MM.1S (cell line): ENCODE measurements at places on chromosomes 2 and 18.
A peak's percentile ranks its signal among the peaks of the same experiment; 100 is the strongest.

DNA sequence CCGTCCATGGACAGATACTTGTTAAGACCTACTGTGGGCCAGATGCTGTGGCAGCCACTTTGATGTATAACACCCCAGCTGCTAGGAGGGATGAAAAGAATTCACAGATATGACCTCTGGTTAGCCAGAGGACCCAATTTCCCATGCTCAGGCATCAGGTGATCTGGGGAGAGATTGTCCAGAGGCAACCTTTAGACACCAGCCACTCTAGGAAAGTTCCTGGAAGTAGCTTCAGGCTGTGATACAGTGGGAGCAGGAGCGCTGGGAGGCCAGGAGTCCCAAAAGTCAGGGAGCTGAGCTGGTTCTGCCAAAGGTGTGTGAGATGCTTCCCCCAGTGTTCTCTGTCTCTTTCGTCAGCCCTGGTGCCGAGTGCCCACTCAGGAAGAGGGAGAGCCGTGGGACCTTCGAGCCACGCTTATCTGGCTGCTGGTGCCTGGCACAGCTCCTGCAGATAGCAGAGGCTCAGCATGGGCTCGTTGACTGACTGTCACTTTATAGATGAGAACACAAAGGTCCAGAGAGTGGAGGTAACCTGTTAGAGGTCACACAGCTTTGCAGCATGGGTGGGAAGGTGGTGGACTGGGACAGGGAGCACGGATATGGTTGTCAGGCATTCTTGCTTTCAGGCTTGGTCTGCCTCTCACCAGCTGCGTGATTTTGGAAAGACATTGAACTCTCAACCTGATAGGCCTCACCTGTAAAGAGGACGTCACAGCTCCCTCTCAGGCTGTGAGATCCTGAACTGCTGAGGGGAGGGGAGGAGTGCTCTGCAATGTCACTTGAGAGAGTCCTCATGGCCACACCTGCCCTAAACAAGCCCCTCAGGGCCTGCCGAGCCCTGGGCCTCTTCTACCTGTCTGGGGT lies 7.8 kb upstream of the RALB start:
- no peak for DNase-seq

DNA sequence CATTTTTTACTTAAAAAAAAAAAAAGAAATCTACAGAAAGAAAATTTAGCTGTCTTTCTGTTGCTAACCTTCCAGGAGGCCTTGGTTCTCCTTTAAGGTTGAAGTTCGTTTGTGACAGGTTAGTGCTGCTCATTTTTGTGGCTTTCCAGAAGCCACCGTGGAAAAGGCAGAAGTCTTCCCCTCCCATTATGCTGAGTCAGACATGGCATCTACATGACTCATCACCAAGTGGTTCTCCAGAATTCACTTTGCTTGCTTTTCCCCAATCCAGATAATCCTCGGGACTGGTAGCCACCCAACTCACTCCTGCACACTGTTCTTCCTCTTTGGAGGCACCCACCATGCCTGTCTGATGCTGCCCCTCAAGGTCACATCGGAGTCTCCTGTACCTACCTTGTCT lies 228.7 kb downstream of the PIK3C3 start:
- no peak for DNase-seq

DNA sequence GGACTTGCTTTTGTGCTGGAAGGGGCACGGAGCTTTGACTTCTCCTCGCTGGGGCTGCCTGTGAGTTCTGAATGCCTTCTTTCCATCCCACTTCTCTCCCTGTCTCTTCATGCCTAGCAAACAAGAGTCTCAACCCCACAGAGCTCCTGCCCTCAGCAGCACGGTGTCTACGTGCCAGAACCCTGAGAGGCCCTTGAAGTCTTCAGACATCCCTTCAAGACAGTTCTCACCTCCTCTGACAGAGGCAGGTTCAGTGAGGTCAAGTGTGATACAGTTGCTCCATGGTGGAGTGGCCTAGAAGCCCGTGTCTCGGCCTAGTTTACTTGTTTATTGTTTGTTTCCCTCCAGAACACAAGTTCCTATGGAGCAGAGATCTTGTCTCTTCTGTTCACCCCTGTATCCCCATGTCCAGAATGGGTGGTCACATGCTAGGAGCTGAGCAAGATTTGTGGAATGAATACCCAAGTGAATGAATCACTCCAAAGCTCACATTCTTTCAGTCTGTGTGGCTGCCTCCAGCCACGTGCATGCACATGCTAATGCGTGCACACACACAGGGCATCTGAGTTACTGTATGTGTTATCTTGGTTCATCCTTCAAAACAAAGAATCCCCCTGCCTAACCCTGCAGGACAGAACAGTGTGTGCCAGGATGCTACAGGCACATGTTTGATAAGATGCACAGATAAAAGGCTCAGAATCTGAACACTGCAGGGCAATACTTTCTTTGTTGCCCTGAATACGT lies 391.6 kb downstream of the NBAS start:
- no peak for DNase-seq

DNA sequence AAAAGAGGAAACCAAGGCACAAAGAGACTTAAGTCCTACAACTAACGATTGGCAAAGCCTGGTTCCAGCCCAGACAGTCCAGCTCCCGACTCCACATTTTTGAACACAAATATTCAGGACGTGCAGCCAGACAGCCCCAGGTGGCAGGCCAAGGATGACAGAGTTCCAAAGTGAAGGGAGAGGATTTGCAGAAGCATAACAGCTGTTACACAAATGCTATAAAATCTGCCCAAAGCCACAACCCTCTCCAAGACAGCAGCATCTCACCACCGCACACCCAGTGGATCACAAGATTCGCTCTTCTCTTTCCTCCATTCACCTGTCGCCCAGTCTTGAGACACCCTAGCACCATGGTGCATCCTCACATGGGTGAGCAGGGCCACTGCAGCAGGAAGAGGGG lies 227.1 kb upstream of the ID2 start:
- DNase-seq: no peak

DNA sequence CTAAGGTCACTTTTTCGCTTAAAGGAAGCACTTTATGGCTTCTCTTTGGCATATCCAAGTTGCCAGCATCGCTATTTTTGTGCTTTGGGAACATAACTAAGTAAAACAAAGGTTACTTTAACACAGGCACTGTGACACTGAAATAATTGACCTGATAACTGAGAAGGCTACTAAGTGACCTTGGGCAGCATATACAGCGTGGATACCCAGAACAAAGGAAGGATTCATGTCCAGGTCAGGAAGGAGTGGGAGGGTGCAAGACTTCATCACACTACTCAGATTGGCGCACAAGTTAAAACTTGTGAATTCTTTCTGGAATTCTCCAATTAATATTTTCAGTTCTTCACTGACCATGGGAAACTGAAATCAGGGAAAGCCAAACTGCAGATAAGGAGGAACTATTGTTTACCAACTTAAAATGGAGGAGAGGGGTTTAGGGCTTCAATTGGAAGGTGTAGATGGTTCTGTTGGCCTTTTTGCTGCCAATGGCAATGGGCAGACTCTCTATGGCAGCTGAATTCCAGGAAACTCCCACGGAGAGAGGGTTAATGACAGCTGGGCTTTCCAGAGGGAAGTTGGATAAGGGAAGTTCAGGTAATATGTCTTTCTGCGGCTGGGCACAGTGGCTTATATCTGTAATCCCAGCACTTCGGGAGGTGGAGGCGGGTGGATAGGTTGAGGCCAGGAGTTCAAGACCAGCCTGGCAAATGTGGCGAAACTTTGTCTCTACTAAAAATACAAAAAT lies 45.3 kb downstream of the COMMD1 start:
- DNase-seq: no peak

GRCh38 chr18:74064510-74064909 lies 83.1 kb downstream of the FBXO15 start:
- DNase-seq: no peak

DNA sequence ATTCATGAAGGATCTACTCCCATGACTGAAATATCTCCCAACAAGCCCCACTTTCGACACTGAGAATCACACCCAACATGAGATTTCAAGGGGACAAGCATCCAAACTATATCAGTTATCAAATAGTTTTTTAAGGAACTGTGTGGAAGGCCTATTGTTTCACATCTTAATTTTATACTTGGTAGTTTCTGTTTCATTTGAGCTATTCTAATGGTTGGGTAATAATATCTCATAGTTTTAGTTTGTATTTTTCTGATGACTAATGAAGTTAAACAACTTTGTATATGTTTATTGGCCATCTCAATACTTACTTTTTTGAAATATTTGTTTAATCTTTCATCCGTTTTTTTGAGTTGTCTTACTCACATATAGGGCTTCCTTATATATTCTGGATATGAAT lies 135.0 kb downstream of the SCG2 start:
- no peak for DNase-seq

DNA sequence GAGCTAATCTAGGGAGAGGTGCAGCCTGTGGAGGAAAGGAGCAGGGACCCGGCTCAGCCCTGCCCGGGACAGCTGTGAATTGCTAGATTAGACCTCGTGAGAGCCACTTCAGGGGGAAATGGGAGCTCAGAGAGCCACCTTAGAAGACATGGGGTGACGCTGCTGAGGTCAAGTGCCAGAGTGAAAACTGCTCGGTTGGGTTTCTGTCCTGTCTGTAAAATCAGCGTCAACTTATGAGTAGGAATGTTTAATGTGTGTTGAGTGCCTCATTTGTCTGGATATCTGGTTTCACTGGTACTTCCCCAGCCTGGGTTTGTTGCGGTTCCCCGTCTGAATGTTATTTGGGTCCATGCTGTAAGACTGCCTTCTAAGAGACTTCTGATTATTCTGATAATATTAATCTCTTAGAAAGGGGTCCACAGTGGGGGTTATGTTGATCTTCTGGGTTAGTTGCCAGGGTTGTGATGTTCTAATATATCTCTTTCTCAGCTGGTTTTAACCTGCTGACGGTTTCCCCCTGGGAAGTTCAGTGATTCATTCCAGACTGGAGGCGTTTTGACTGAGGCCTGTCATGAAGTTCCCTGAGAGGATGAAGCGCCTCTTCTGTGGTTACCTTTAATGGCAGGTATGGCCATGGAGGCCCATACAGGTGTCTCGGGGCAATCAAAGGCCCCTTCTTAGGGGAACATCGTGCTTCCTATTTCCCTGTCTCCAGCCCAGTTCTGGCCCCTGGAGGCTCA lies 175.9 kb downstream of the SH3RF3 start:
- DNase-seq: no peak

DNA sequence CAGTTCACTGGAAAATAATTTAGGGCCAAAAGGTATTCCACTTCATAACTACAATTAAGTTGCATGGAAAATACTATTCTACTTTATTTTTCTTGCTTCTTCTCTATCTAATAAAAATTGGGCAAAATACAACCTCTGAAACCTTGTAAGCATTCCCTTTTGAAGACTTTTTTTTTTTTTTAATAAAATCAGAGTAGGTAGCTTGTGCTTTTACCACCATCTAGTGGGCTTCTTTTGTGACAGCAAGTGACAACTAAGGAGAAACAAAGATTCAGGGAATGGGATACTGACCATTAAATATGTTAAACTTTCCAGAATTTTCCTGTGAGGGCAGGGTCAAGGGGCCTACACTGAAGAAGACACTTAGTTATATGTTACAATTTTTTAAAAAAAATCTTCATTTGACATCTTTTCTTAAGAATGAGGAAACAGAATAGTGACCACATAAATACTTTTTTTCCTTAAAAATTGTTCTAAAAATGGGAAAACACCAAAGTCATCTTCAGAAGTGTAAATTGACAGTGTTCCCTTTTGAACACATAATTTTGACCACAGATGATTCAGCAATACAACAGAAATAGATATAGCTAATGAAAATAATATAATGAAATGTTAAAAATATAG lies 1183.2 kb upstream of the ACVR2A start:
- peak; percentile 24 for DNase-seq

GRCh38 chr18:38972571-38972970 lies 1407.0 kb upstream of the CELF4 start:
- DNase-seq: no peak

- DNase-seq: no peak
Measured at GRCh38 chr2:211157211-211157610, 600.8 kb downstream of the CPS1 start.

DNA sequence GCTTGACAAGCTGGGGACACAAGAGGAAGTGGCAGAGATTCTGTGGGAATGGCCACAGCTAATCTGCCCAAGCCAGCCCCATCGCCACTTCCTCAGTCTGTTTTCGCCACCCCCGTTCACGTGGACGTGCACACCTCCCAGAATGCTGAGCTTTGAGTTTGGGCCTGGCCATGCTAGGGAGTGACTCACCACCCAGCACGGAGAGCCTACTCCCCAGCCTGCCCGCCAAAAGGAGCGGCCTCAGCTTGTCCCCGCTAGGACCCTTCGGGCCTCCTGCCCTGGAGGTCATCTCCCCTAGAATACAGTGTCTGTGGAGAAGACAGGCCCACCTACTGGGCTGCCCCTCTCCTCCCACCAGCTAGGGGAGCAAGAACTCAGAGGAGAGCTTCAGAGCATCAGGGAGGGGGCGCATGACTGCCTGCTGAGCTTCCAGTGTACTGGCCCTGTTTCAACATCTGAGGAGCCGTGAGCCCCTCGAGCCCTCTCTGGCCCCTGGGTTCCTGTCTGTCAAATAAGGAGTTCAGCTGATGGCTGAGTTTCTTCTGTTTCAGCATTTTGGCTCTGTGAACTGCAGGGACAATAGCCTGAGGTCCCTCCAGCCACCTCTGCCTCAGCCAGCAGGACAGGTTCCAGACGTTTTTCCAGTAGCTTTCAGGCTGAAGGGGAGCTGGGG lies 5.1 kb downstream of the SLC35F6 start:
- no peak for DNase-seq

GRCh38 chr18:45774065-45774521 lies 50.1 kb downstream of the SLC14A1 start:
- DNase-seq: no peak

DNA sequence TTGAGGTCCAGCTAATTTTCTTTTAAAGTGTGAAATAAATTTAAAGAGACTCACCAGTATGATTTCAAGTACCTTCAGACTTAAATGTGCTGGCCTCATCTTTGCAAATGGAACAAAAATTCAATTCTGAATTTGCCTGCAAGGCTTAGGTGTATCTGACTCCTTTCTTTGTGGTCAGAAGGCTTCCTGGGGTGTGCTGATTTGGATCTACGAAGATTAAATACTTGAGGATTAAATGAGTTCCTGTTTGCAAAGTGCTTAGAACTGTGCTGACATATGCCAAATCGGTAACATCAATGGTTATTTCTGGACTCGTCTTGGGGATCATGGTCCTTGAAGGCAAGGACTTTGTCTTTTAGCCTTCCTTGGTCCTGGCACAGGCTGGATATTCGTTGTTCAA lies 9.7 kb downstream of the KLHL29 start:
- DNase-seq: no peak

DNA sequence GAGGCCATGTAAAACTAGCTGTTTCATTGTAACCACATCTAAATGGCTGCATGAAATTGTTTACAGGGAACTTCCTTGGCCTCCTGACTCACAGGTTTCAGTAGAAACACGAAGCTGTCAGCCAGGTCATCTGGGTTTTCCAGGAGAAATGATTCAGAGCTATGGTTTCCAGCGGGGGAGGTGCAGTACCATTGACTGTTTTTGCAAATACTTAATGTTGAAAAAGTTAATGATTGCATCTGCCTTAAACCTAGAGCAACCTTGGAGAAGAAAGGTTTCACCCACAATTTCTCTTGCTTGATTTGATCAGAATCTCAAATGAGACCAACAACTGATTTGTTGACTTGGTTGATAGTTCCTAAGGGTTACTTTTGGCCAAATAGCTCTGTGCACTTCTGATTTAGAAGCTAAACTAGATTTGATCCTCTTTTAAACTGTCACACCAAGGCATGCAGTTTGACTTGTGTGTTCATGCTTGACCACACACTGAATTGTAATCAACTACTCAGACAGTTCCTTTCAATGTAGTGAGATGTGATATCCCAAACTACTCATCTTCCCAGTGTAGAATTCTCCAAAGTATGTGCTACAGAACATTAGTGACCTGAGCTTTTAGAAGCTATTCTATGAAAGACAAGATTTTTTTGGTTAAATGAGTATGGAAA lies 193.5 kb upstream of the CHST9 start:
- no peak for DNase-seq
